ENCODE measurements at places on chromosomes 4 and X.

DNA sequence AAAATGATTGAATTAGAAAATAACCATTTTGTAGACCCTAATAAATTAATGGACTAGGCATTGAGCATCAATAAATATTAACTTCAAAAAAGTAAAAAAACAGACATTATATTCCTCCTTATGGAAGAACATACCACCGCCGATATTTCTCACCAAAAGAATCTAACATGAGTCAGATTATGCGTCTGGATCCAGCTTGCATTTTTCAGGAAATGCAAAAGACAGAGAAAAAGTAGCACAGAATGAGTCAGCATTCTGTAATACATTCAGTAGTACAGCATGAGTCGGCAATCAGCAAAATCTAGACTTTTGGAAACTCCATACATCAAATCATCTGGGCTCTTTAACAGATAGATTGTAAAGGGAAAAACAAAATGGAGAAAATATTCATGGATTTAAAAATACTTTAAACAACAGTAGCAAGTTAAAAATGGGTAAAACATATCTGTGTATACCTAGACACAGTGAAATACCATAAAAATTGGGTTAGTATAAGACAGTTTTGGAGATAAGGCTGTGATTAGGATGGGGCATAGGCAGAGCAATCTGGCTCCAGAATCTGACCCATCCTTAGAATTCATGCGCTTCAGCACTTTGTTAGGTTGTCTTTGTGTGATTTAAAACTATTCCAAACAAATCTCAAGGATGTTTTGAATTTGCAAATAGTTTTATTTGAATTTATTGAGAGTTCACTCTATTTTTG lies 633.0 kb upstream of the FAM241A start:
- peak; percentile 41 for DNase-seq

GRCh38 chr4:29014555-29014954 lies 1705.6 kb upstream of the PCDH7 start:
- DNase-seq: no peak

GRCh38 chr4:72744103-72744725 lies 175.2 kb upstream of the ADAMTS3 start:
- DNase-seq: peak; percentile 37

DNA sequence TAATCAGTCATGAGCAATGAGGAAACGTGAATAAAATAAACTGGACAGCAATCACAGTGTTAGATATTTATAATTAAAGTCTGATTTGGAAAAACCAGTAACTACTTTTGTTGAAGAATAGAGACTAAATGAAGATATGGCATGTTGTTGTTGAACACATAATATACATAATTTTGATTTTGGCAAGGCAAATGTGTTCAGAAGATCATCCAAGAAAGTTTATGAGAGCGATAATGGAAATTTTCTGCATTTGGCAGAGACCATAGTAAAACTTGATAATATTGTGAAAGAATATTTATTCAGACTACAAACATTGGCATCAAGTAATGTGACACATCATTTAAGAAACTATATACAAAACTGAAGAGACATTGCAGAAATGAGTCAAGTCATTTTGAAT lies 620.7 kb downstream of the TMA16 start:
- DNase-seq: no peak

Data from urothelium cell line (cell line).